ENCODE measurements at places on chromosomes 11 and 22.

- no peak for DNase-seq
These were observed 5.1 kb downstream of the CD82 start for GRCh38 chr11:44570411-44571155.

GRCh38 chr11:82909015-82909640 lies 7.6 kb downstream of the DDIAS start:
- no peak for DNase-seq

- DNase-seq, result no peak
These were observed 110.6 kb downstream of the TP53I11 start for GRCh38 chr11:44840085-44840478.

GRCh38 chr11:19268909-19269308 lies 28.2 kb upstream of the E2F8 start:
- no peak for DNase-seq

DNA sequence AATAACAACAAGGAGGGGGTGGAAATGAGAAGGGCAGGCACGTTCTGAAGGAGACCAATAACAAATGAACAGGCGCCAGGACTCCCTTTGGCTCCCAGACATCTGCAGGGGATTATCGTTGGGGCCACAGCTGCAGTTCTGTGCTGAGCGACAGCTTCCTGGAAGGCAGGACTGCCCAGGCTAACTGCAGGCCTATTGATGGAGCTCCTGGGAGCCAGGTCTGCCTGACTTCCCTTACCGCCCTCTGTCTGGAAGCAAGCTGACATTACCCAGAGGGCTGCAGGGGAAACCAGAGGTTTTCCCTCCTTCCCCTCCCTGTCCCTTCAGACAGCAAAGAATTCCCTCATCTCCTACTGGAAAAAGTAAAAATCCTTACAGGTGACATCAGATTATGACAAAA lies 5.0 kb downstream of the DRD2 start:
- DNase-seq, result no peak

GRCh38 chr22:41445129-41446056 lies 1.2 kb downstream of the TOB2 start:
- peak; percentile 32 for DNase-seq

- DNase-seq, result peak; percentile 39
These were observed 129.1 kb downstream of the DCDC1 start for GRCh38 chr11:31240340-31240904.

DNA sequence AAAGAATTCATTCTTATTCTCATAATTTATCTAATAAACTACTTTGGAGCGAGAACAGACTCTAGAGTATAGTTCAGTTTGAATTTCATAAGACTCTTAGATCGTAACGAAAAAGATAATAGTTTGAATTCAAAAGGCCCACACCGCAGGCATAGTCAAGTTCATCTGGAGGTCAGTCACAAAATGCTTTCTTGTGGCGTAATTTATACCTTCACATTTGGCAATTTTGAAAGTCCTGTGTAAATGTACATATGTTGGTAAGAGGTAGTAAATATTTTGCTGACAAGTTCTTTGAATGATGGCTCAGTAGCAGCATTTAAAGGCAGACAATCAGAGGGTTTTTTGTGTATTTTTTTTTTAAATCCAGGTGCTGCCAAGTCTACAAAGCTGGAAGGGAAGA lies 88.1 kb downstream of the TEAD1 start:
- no peak for DNase-seq

- DNase-seq, result no peak
These were observed 66.3 kb downstream of the PAK1 start for GRCh38 chr11:77407613-77408012.

- no peak for DNase-seq
These were observed 44.4 kb downstream of the C11orf96 start for GRCh38 chr11:43986881-43987280.

Measured in WTC11 (cell line).